ENCODE measurements at places on chromosomes 11 and 22. TPM values are rescaled to one million over a fixed set of nuclear protein-coding genes. Genes with fewer than 3 reads are reported as not detected.
A peak's percentile ranks its signal among the peaks of the same experiment; 100 is the strongest.

DNA sequence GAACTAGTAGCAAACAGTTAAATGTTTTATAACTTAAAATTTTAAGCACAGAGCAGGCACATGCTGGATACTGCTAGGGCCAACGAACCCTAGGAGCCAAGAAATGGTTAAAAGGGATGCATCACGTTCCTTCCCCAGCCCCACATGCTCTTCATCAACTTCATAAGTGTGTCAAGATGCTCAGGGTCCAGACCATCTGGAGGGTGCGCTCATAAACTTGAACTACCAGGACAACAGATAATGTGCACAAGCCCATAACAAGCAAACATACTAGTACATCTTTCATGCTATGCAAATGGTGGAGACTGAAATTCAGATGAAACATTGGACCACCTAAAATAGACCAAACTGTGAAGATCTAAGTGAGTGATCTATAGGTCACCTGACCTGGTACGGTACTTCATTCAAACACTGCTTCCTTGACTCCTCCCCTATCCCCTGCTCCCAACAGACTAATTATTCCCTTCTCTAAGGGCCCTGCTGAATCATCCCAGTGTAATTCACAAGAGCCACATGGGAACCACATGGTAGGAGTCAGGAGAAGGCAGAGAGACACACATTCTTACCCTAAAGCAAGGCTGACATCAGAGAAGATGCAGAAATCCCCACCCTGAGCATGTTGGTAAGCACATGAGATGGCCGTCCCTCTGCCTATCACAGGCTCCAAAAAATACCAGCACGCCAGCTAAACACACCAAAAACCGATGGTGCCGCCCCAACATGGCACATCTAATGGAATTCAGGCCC lies 83.9 kb downstream of the ETS1 start:
- H3K27ac ChIP-seq = peak overlapping the region; percentile 17
- H3K27me3 ChIP-seq = no peaks in the 10 kb centered on the region
- no peaks in the 10 kb centered on the region for H3K36me3 ChIP-seq

Gene LINC01488
- not detected for total RNA-seq

Gene C11orf91
- 3.6 TPM for total RNA-seq

DNA sequence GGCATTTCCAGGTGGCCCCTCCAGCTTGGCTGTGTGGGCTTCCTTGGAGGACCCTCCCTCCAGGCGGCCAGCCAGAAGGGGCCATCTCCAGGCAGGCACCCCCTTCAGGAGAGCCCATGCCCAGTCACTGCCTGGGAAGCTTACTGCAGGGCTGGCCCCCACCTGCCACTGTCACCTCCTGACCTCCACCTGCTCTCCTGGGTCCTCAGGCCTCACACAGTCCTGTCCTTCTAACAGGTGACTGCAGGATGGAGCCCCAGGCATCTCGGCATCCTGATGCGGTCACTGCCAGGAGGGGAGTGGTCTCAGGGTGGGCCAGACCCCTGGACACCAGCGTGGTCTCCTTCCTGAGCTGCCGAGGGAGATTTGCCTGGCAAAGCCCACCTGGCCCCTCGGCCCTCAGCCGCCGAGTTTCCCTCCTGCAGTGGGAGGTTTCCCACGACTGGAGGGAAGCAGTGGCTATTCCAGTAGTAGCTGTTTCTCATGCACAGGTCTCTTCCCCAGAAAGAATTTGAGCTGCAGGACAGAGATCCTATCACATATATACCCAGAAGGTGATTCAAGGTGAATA lies 13.0 kb downstream of the TBX1 start:
- H3K27ac ChIP-seq = no peak overlapping the region
- H3K4me1 ChIP-seq = no peaks in the 10 kb centered on the region
- no peaks in the 10 kb centered on the region for H3K36me3 ChIP-seq
- no peak for DNase-seq
- peaks cover 7% of the 10 kb centered on the region for H3K27me3 ChIP-seq

- peaks cover 2% of the 10 kb centered on the region for H3K4me1 ChIP-seq
- no peak overlapping the region for H3K4me3 ChIP-seq
- no peaks in the 10 kb centered on the region for H3K36me3 ChIP-seq
- H3K27ac ChIP-seq = no peak overlapping the region
- DNase-seq = peak; percentile 64
These were observed 397.8 kb downstream of the OPCML start for GRCh38 chr11:133134314-133135173.

DNA sequence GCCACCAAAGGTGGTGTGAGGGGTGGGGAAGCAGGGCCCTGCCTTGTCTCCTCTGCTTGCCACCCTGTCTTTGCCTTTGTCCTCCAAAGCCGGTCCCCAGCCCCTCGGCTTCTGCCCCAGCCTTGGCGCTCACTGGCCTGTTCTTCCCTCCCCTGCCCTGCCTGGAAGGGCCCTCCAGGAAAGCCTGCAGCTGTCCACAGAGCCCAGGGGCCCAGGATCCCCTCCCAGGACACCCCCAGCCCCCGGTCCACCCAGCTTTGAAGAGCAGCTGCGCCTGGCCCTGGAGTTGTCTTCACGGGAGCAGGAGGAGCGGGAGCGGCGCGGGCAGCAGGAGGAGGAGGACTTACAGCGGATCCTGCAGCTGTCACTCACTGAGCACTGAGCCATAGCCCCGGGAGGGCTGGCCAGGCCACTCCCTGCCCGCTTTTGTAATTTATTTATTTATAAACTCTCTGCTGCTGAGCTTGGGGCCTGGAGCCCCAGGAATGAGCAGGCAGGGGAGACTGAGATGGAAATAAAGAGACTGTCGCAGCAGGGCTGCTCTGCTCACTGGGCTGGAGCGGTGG lies 1.3 kb upstream of the SSH3 start:
- no peak overlapping the region for H3K4me3 ChIP-seq
- no peaks in the 10 kb centered on the region for H3K27me3 ChIP-seq
- peak; percentile 73 for DNase-seq
- peak overlapping the region; percentile 91 for H3K27ac ChIP-seq
- no peaks in the 10 kb centered on the region for H3K4me1 ChIP-seq
